Kidney tubule cell (primary cell): ENCODE measurements at places on chromosomes 13 and 19.
A peak's percentile ranks its signal among the peaks of the same experiment; 100 is the strongest.

- no peak for DNase-seq
Measured at GRCh38 chr13:67632590-67632989, 402.5 kb upstream of the PCDH9 start.

GRCh38 chr13:50396001-50396400 is 380.8 kb downstream of the KCNRG start:
- peak; percentile 6 for DNase-seq

DNA sequence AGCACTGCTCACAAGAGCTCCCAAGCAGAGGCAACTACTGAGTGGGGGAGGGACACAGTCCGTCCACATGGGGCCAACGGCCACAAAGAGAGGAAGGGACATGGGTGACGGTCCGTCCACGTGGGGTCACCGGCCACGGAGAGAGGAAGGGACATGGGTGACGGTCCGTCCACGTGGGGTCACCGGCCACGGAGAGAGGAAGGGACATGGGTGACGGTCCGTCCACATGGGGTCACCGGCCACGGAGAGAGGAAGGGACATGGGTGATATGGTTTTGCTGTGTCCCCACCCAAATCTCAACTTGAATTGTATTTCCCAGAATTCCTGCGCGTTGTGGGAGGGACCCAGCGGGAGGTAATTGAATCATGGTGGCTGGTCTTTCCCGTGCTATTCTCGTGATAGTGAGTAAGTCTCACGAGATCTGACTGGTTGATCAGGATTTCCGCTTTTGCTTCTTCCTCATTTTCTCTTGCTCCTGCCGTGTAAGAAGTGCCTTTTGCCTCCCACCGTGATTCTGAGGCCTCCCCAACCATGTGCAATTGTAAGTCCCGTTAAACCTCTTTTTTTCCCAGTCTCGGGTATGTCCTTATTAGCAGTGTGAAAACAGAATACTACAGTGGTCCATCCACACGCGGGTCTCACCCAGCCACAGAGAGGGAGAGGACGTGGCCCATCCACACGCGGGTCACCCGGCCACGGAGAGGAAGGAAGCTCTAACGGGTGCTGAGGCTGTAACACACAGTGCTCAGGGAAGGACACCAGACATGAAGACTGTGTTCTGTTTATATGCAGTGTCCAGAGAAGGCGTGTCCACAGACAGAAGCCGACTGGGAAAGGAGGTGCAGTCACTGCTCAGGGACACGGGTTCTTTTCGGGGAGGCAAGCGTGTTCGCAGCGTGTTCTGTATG is 48.5 kb downstream of the GAS6 start:
- no peak for DNase-seq

GRCh38 chr13:32968793-32969192 is 47.4 kb upstream of the KL start:
- no peak for DNase-seq

DNA sequence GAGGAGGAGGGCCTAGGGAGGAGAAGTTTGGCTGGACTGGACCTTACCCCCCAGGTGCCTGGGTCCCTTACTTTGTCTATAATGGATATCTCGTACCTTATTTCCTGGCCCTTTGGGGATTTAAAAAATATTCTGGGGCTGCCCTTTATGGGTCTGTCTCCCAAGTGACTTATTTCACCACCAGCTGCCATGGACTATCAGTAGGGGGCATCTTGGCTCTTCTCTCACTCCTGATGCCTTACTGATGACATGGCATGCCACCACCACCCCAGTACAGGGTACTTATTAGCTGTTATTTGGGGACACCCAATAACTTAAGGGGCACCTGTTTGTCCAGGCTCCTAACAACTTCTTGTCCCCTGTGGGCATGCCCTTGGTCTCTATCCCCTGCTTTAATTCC is 38.0 kb downstream of the NFIX start:
- DNase-seq: no peak

DNA sequence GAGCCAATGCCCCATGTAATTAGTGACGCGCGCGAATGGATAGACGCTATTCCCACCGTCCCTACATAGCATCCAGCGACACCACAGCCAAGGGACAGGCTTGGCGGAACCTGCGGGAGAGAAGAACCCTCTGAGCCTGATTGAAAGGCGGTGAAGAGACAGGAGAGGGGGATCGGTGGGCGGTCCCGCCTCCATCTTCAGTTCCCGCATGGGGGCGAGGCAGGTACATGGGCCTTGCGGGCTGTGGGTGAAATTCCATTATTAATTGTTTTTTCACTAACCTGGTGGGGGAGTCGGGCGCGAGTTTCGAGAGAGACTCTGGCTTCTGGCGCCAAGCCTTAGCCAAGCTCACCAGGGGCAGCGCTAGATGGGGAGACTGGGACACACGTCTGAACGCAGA is 8.4 kb upstream of the TEX101 start:
- DNase-seq: no peak

DNA sequence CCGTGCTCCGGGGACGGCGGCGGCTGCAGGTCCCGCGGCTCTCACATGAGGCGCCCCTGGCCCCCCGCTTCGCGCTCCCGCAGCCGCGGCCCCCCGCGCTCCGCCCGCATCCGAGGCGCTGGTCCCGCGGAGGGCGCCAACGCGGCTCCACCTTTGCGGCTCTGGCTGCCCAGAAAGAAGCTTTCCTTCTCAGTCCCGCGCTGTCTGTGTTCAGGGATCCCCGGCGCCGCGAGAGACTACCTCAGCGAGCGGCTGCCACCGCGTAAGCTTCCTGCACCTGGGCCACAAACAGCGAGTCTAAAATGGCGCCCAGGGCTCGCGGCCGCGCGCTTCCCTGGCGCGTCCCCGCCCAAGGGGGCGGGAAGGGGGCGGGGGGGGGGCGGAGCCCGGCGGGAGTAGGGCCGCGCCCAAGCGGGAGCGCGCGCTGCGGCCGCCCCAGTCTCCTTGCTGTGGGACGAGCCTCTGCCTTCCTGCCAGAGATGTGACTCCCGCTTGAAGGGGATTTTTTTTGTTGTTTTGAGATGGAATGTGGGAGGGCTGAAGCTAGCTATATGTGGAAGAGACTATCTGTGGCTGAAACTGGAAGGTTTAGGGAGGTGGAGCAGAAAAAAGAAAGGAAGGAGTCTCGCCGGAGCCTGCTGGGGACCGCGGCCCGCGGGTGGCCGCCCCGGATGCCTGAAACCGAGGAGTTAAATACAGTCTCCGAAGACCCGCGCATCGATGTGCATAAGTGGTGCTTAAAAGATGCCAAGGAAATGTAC is at the start of gene FBXL3:
FBXL3 (minus strand) TSS at position 299 of the 761 bp plus-strand sequence. CDS start 5,299 bp downstream, outside the sequence.
- DNase-seq: peak; percentile 94

- DNase-seq: no peak
Measured at GRCh38 chr13:40387775-40388174, 278.7 kb downstream of the FOXO1 start.

- peak; percentile 82 for DNase-seq
Measured at GRCh38 chr13:30112602-30113435, 194.5 kb downstream of the KATNAL1 start.

- no peak for DNase-seq
Measured at GRCh38 chr13:41835871-41836270, 125.0 kb downstream of the VWA8 start.

DNA sequence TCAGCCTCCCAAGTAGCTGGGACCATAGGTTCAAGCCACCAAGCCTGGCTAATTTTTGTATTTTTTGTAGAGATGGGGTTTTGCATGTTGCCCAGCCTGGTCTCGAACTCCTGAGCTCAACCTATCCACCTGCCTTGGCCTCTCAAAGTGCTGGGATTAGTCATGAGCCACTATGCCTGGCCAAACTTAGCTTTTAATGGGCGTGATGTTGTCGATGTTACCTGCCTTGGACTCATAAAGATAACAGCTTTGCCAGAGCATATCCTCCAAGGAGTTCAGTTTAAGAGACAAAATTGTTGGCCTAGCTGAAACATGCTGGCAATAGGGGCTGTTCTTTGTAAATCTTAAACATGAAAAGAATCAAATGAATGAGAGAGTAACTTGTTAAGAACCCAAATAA is 13.1 kb downstream of the POLR1D start:
- no peak for DNase-seq

DNA sequence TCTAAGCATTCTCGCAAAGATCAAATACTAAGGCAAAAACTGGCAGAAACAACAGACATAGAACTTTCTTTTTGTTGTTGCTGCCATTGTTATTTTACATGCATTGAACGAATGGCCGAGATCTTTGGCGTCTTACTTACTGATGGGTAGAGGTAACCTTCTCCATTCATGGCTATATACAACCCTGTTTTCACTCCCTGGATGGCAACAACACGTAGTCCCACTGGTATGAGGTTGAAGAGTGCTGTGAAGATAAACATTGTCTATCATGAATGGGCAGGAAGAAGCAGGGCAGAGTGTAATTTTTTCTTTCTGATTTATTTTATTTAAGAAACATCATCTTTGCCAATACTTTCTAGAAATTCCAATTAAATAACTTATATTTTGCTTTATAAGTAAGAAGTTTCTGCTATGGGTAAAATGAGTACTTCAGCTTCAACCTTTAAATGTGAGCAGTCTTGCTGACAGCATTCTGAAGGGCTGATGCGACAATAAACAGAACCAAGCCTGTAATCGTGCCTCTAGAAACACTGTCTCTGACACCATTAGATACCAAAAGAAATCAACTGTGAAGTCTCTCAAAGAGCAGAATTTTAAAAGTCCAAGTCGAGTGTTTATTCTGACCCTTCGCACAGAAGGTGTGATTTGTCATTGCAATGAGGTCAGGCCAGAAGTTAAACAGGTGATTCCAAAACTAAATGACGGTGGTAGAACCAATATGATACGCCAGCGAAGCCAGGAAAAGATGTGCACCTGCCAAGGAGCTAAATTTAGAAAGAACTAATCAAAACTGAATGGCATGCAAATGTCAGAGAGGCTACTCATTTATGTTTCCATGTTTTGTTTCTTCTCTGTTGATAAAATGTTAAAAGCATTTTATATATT is 416.4 kb downstream of the ITGBL1 start:
- no peak for DNase-seq

DNA sequence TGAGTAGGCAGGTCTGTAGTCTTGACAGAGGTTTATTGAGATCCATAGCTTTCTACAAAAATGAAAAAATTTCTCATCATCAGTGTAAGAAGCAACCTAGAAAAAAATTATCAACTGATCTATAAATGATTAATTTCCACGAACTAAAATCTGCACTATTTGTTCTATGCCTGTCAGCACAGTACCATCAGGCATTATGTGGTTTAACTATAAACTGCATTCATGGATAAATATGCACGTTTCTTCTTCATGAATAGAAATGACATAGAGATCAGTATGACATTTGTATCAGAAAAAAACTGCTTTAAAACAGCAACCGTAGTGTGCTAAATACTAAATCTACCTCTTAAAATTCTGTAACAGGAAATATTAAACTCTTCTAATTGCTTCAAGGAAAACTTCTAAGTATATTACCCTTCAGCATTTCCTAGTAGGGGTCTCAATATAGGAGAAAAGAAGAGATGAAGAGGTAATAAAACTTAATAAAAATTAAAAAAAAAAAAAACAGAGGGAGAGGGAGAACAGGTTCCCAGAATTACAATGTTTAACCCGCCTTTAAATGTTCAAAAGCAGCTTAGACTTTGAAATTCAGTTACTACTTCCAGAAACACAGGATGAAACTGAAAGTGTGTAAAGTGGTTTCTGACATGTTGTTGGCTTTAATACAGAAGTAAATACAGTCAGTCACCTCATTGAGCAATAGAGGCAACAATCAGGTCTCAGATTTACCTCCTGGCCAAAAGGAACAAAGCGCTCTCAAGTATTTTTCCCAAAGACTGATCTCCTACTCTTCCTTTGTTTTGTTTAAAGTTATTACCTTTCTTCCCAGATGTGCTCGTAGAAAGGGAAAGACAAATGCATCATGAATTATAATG is 144.4 kb downstream of the DIAPH3 start:
- peak; percentile 18 for DNase-seq

GRCh38 chr13:48505012-48505411 is 27.9 kb downstream of the RCBTB2 start:
- no peak for DNase-seq

GRCh38 chr13:23469951-23470421 is 36.5 kb upstream of the SACS start:
- DNase-seq: peak; percentile 78

- no peak for DNase-seq
Measured at GRCh38 chr19:50520822-50521465, 7.2 kb upstream of the ASPDH start.

DNA sequence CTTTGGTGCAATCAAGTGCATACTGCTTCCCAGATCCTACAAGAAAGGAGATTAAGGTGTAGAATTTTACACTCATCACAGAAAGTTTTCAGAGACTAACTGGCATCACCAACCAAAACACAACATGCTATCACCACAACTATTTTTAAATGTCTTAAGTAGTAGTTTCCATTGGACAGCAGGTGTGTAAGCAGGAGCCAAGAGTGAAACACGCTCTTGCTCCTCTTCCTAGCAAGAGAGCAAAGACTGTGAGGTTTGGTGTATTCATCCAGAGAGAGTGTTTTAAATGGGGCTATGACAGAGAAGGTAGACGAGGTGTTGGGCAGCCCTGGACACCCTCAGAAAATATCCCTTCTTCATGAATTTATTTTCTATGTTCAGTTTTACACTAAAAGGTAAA is 12.5 kb upstream of the LILRA4 start:
- no peak for DNase-seq

DNA sequence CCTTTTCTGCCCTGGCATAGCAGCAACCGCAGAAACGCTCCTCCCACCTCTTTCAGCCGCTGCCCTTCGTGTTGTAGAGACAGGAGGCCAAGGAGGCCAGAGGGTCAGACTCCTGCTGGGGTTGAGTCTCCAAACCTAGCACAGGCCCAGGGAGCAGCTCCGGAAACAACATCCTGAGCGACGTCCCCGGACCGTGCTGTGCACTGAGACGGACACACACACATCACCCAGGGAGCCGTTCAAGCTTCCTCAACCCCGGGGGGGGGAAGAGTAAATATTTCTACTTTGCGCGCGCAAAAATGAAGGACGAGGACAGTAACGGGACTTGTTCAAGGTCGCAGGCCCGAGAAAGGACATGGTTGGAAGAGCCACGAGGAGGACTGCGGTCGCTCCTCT is 657 bp downstream of the ZNF550 start:
- DNase-seq: peak; percentile 53

- peak; percentile 34 for DNase-seq
Measured at GRCh38 chr13:40275636-40276035, 390.8 kb downstream of the FOXO1 start.

- DNase-seq: no peak
Measured at GRCh38 chr13:113020323-113021080, 51.5 kb downstream of the MCF2L start.

DNA sequence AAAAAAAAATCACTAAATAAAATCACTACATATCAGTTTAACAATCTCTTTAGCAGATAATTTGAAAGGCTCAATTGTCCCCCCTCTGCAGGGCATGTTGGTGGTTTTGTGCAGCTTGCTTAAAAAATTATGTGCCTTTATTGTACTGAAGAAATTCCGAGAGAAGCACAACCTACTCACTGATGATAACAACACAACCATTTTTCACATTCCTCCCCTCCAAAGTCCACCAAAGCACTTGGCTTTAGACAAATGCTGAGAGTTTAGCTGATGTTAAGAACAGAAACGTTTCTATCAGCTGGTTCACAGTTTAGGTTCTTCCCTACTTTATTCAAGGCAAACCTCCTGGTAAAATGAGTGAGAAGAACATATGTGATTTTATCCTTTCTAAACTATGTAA is 923 bp downstream of the DOCK9 start:
- DNase-seq: no peak
